Fibroblast of skin of left quadriceps (primary cell): ENCODE measurements at places on chromosomes 1 and 21.
A peak's percentile ranks its signal among the peaks of the same experiment; 100 is the strongest.

DNA sequence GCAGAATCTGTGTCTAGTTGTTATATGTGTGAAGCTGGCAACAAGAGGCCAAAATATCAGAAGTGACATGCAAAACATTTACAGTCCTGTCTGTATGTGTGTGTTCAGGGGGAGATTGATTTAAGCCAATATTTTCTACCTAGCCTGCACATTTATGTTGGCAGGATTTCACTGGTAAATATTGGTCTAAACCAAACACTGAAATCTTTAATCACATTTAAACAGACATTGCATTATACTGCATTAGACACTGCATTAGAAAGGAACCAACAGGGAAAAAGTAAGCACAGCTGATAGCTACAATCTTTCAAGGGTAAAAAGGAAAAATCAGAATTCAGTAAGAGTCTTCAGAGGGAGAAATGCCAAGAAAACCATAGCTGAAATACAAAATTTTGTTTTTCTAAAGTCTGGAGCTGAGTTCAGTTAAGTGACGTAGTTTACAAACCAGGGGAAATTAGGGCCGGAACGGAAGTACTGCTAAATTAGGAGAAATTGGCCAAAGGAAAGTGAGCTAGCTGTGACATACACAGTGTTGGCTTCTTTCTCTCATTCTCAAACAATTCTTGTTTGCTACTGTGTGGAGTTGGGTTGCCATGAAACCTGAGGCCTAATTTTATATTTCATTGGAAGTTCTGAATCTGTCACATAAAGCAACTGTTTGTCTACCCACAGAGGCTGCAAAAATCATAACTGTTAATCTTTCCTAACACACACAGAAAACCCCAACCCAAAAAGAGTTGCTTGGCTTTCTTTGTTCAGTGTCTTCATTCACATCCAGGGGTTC is 217.3 kb upstream of the SGIP1 start:
- no peak for DNase-seq

- no peak for DNase-seq
Observed at GRCh38 chr1:4597020-4597419, 57.4 kb upstream of the AJAP1 start.

GRCh38 chr1:175364424-175365076 is 172.0 kb upstream of the KIAA0040 start:
- DNase-seq: no peak

GRCh38 chr1:203685168-203685567 is 58.5 kb downstream of the ATP2B4 start:
- DNase-seq: no peak

DNA sequence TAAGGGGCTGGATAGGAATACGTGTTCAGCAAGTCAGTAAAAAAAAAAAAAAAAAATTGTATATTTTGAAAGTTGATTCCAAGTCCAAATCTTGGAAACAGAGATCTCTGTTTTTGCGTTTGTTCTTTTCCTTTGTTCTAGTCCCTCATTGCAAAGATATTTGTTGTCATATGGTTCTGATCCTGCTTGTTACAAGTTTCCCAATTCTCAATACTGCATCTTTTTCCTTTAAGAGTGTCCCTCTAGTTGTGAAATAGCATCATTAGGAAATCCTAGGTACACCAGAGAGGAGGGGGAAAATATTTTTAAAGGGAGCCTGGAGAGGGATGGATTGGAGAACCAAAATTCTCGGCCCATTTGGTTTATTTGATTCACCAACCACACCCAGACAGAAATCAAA is 152.2 kb upstream of the C1orf105 start:
- DNase-seq: no peak

- no peak for DNase-seq
Observed at GRCh38 chr21:41712730-41713129, 54.1 kb downstream of the RIPK4 start.

DNA sequence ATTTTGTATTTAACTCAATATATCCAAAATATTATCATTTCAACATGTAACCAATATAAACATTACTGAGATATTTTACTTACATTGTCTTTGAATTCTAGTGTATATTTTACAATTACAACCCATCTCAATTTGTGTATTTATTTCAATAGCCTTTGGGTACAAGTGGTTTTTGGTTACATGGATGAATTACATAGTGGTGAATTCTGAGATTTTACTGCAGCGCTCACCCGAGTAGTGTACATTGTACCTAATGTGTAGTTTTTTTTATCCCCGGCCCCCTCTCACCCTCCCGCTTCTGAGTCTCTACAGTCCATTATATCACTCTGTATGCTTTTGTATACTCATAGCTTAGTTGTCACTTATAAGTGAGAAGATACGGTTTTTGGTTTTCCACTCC is 117.0 kb upstream of the GALNT2 start:
- DNase-seq: no peak

GRCh38 chr1:170765712-170766330 is 101.9 kb downstream of the PRRX1 start:
- DNase-seq: peak; percentile 29

DNA sequence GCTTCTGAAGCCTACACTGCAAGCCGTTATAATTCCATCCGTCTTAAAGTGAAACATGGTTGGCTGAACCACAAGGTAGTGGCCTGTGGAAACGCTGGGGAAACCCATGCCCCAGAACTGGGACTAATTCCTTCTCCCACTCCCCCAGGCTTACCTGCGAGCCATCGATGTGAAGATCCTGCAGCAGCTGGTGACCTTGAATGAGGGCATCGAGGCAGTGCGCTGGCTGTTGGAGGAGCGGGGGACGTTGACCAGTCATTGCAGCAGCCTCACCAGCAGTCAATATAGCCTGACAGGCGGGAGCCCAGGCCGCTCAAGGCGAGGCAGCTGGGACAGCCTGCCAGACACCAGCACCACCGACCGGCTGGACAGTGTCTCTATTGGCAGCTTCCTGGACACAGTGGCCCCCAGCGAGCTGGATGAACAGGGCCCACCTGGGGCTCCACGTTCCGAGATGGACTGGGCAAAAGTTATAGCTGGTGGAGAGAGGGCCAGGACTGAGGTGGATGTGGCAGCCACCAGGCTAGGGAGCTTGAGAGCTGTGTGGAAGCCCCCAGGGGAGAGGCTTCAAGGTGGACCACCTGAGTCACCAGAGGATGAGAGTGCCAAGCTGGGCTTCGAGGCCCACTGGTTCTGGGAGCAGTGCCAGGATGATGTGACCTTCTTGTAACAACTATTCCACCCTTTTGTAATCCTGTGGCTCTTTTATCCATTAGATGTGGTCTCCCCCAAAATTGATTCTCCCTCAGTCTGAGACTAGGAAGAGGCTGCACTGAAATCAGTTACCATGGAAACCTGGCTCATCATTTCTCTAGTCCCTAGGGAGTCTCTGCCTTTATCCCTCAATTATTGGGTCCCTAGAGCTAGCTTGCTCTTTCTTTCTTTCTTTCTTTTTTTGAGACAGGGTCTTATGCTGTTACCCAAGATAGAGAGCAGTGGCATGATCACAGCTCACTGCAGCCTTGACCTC is 16.7 kb downstream of the LURAP1 start:
- DNase-seq: no peak

DNA sequence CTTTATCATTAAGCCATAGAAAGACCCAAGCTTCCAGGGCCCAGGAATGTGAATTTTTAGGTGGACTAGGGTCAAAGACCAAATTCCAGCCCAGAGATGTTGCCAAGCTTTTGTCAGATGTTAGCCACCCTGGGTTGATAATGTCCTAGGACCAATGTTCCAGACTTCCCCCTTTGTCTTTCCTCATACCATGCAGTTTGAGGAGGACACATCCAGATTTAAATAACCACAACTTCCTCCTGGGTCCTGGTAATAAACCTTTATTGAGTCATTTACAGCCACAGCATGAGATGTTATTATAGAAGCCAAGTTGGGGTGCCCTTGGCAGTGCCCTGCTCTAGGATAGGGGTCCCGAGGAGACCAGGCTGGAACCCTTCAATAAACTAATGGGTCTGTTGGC is 5.9 kb downstream of the TNR start:
- DNase-seq: no peak

DNA sequence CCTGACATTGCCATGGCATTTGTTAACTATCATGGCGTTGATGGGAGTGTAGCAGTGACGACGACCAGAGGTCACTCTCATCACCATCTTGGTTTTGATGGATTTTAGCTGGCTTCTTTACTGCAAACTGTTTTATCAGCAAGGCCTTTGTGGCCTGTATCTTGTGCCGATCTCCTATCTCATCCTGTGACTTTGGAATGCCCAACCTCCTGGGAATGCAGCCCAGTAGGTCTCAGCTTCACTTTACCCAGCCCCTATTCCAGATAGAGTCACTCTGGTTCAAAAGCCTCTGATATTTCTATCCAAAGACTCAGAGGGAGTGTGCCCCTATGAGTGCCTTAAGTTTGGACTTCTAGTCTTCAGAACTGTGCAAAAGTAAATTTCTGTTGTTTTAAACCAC is 130.1 kb downstream of the ADAMTS1 start:
- DNase-seq: no peak

DNA sequence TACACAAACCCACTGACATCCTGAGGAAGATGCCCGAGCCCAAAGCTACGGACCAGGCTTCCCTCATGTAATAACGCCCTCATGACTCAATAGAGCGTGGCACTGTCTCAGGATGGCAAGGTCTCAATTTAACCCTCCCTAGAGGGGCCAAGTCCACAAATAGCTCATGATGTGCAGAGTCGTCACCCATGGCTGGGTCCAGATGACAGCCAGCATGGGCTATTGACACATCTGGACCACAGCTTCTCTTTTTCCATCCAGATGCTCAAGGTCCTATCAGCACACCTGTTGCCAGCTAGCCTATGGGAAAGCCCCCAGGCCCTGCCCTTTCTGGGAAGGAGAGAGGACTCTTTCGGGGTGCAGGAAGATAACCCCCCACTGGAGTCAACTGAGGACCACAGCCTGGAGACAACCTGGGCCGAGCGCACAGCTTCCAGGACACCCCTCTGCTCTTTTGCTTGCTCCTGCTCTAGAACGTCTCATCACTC is 2.8 kb downstream of the LAPTM5 start:
- DNase-seq: no peak

DNA sequence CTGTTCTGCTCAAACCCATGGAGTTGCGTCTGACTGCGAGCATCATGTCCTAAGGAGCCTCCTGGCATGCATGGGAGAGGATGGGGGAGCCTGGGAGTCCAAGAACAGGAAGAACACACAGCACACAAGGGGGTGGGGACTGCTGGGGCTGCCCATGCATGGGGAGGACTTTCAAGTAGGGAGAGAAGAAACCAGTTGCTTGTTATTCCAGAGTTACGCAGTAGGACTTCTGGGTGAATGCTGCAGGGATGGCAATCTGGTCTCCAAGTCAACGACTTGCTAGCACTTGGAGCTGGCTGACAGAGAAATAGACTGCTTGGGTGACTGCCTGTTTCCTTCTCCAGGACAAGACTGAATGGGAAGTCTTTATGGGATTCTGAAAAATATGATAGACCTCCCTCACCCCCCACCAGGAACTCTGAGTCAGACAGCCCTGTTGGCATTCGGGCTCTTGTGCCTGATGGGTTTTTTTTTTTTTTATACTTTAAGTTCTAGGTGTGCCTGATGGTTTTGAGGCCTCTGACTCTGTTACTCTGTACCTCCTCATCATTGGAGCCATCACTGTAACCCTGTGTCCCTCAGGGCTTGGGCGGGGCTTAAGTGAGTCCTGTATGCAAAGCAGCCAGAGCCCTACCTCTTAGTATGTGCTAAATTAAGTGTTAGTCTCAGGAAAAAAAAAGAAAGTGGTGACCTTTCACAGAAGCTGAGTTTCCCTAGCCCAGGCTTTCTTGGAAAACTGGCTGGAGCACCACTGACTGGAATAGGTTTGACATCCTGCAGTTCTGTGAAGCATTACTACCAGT is 30.3 kb downstream of the MAP3K21 start:
- no peak for DNase-seq

DNA sequence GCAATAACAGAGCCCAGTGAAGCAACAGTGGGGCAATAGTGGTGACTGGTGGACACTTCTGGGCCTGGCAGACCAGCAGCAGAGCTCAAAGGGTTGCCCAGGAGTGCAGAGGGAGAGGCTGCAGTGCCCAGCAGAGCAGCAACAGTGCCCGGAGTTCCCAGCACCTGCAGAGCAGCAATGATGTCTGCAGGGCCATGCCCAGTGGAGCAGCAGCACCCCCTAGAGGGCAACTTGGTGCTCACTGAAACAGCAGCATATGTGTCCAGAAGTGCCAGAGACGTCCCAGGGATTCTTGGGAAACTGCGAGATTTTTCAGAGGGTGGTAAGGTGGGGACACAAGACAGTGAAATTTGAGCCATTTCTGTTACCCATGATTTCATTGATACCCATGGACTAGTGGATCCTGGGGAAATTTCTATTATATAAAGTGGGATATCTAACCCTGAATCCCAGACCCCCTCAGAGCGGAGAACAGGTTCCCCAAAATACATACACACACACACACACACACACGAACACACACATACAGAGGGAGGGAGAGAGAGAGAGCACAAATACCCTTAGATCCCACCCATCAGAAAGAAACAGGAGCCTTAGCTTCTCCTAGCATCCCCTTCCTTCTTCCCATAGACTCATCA is 156.9 kb upstream of the GJB5 start:
- peak; percentile 33 for DNase-seq

DNA sequence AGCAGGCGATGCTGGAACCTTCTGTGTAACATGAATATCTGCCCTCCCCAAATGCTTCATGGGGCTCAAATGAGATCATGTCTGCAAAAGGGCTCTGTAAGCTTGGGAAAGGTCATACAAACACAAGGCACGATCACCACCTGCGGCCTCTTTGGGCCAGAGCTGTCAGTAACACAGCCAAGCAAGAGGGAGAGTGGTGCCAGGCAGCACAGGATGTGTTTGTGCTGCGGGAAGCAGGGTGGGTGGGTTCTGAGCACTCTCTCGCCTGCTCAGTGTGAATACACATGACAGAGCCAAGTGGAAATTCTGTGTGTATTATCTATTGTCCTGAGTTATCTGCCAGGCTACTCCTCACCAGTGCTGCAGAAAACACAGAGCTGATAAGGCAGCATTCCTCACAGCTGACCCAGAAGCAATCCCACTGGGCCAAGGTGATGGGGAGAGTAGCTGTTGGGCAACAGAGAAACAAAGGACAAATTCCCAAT is 101.2 kb downstream of the LAMC2 start:
- DNase-seq: no peak

GRCh38 chr1:198175423-198176170 is 18.8 kb downstream of the NEK7 start:
- no peak for DNase-seq

GRCh38 chr1:192516776-192517297 is 58.7 kb upstream of the RGS1 start:
- no peak for DNase-seq

GRCh38 chr1:100219883-100220282 is 29.8 kb downstream of the DBT start:
- no peak for DNase-seq

GRCh38 chr1:229406798-229407197 is 27.1 kb downstream of the ACTA1 start:
- no peak for DNase-seq

DNA sequence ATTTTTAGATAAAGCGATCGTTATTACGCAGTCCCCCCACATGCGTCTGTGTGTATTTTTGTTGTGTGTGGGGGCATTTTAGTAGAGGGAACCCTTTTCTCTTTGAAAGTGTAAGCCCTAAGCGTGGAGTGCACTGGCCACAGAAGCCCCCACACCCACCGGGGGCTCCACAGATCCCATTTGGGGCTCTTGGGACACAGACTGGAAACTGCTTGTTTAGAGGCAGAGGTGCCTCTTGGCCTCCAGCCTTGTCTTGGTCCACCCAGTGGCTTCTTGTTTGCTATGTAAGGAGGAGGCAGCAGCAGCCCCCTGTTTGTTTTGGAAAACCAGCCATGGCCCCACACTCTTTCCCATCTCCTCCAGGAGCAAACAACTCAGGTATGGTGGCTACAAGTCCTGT is 42.8 kb downstream of the SLC37A1 start:
- DNase-seq: no peak

GRCh38 chr1:210362526-210362925 is 33.8 kb downstream of the HHAT start:
- no peak for DNase-seq

GRCh38 chr1:239805042-239805441 is 286.6 kb upstream of the FMN2 start:
- no peak for DNase-seq
